ENCODE measurements at places on chromosomes 6 and 20. TPM values are rescaled to one million over a fixed set of nuclear protein-coding genes. Genes with fewer than 3 reads are reported as not detected.

DNA sequence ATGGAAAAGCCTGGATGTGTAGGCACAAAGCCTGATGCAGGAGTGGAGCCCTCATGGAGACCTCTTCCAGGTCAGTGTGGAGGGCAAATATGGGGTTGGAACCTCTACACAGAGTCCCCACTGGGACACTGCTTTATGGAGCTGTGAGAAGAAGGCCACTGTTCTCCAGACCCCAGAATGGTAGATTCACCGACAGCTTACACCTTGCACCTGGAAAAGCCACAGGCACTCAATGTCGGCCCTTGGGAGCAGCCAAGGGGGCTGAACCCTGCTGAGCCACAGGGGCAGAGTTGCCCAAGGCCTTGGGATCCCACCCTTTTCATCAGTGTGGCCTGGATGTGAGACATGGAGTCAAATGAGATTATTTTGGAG is 24.9 kb downstream of the NCR2 start:
- DNase-seq, result no peak

- DNase-seq, result no peak
Observed at GRCh38 chr6:125926711-125927110, 29.9 kb upstream of the HINT3 start.

DNA sequence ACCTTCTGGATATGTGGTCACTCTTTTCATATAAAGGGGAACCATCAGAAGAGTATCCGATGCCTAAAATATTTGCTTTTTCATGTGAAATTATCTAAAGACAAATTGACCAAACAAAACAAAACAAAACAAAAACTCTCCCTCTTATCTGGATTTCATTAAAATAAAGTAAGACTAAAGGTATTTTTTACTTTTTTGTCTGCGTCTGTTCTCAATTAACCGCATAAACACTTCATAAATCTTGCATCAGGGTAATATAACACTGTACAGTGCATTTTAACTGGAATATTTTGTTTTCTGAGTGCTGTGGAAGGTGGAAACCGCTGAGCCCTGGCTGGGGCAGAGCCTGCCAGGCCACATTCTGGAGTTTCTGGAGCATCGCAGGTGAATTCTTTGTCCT is 234.1 kb upstream of the ZFP64 start:
- DNase-seq, result no peak

DNA sequence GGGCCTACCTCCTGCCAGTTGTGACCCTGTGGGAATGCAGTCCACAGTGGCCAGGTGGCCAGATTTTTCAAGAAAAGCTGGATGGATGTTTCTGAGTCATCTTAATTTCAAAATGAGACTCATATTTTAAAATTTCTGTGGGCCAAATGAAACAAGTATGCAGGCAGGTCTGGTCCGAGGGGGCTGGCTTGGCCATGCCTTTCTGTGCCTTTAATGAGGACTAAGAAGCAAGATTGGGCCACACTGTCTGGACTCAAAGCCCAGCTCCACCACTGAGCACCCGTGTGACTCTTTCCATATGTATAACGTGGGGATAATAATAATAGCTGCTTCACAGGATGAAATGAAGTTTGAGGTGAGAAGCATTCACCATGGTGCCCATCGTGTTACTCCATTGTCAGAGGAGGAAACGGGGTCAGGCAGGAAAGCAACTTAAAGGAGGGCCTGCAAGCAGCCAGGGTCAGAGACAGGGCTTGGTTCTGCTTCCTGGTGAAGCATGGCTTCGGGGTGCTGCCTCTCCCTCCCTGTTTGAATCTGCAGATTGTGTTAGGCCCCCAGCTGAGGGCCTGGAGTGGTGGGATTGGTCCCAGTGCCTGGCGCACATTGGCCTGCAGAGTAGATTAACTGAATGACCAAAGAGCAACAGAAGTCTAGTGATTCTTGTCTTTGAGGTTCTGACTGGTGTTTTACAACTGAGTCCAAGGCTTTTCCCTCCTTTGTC is 3.8 kb downstream of the SOX12 start:
- no peak for DNase-seq

GRCh38 chr6:52519618-52520017 is 57.2 kb downstream of the TRAM2 start:
- no peak for DNase-seq

DNA sequence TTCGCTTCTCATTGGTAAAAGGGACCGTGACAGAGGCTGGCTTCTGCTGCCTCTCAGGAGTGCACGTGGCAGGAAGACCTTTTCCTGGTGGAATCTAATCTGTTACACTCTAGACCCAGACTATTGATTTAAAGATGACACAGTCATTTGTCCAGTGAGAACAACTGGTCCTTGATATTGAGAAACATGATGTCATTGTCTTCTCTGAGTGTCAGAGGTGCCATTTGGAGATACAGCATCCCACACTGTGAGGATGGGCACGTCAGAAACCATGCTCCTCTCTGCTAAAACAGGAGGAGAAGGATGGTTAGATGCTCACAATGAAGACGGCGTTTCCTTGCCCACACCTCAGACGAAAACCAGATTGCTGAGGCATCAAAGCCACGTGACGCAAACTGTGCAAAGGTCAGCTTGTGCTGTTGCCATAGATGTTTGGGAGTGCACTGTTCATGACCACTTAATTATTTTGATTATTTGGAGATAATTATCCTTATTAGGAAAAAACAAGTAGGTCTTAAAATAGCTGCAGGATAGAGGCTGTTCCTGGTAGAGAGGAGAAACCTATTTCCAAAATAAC is 169.0 kb downstream of the SMOC2 start:
- DNase-seq, result no peak

- DNase-seq, result no peak
Observed at GRCh38 chr6:15434823-15435380, 189.0 kb downstream of the JARID2 start.

DNA sequence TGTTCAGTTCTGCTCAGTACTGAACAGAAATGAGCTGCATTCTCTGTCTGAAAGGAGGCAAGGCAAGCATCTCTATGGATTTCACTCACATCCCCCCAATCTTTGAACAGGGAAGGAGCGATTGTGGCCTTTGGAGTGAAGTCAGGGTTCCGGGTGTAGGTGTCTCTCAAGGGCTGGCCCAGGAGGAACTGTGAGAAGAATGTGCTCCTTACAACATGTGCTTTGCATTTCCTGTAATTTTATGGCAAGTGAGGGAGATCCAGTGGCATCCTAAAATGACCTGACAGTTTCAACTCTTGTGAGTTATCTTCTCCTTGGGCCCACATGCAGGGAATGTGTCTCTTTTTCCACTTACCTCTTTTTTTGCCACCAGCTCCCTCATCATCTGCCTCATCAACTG is 63.0 kb upstream of the RIN2 start:
- no peak for DNase-seq

GRCh38 chr6:167100241-167100674 is 22.6 kb upstream of the CCR6 start:
- no peak for DNase-seq

GRCh38 chr6:142940487-142940886 is 4.5 kb downstream of the HIVEP2 start:
- no peak for DNase-seq

DNA sequence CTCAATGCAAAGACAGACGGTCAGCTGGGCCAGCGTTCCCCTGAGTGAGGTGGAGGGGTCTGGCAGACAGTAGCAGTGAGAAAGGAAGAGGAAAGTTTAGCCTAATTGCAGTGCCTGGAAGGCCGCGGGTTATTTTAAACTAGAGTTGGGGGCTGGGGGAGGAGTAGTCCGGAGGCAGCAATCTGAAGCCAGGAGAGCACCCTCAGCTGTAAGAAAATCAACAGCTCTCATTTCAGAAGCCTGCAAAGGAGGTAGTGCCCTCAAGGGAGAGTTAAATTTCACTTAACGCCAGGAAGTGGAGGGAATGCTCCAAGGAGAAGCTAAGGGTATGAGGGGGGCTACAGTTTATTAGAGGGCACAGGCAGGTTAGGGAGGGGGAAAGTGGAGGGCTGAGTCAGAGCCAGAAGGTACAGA is 26.9 kb downstream of the RING1 start:
- no peak for DNase-seq

- DNase-seq, result no peak
Observed at GRCh38 chr20:25290646-25291431, 43.0 kb downstream of the PYGB start.

GRCh38 chr20:12395353-12395752 is 477.7 kb downstream of the BTBD3 start:
- no peak for DNase-seq

Gene PLA2G7
- not detected for polyA plus RNA-seq

Gene ZSCAN31
- polyA plus RNA-seq, result not detected

Gene TREM2
- not detected for polyA plus RNA-seq

Gene SLC52A3
- not detected for polyA plus RNA-seq

Gene ENPP5
- polyA plus RNA-seq, result not detected

Gene SNX14
- 63.2 TPM for polyA plus RNA-seq

Gene THEMIS
- 7.4 TPM for polyA plus RNA-seq

Gene BPI
- polyA plus RNA-seq, result not detected
